Fibroblast of skin of left biceps (primary cell): ENCODE measurements at places on chromosomes 6 and 20.

- DNase-seq: no peak
These were observed 61.2 kb downstream of the VEGFA start for GRCh38 chr6:43831191-43831590.

- DNase-seq: no peak
These were observed 7.8 kb downstream of the NAA20 start for GRCh38 chr20:20024942-20025341.

- no peak for DNase-seq
These were observed 45.8 kb upstream of the SLCO4A1 start for GRCh38 chr20:62596486-62596885.

DNA sequence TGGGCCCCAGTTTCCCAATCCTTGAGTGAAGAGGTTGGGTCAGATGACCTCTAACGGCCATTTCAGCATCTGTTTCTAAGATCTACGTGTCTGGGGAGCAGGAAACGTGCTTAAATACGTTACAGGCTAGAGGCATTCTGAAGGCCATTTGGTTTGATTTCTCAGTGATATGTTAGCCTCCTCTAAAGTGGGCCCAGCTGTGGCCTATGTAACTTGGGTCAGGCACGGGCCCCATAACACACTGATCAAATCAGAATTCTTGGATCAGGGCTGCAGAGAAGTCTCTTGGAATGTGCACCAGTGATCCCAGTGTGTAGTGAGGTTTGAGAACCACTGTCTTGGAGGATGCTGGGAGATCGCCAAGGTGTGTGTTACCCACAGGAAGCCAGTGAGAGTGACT, 36.1 kb upstream of the TGM3 start:
- DNase-seq: no peak
